ENCODE measurements at places on chromosomes 11 and 22.

GRCh38 chr11:122258446-122259194 lies 142.6 kb upstream of the BLID start:
- DNase-seq = no peak

DNA sequence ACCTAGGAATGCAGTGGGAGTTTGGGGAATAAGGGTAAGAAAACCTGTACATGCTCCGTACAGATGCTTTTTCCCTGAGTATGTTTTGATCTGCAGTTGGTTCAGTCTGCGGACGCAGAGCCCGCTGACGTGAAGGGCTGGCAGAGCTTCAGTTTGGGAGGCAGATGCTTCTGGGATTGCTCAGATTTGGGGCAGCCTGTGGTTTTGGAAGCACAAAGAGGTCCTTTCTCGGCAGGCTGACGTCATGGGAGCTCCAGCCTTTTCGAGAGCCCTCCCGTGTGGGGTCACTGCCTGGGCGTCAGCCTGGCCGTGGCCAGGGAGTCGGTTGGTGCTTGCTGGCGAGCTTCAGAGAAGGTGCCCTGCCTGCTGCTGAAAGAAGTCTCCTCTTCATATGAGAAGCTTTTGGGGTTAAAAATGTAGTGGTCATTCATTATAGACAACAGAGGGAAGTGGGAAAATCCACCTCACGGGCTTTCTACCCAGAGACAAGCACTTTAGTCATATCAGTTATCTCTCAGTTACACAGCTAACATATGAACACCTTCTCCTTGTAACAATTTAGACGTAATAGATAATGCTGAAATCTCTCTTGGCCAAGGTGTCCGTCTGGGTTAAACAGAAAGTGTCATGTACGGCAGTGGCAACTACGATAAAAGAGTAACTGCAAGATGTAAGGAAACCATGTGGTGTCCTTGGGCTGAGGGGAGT lies 26.8 kb downstream of the TPCN2 start:
- DNase-seq = no peak

- DNase-seq = no peak
Observed at GRCh38 chr11:100687054-100687629, at the start of gene ARHGAP42. Gene ARHGAP42, plus strand, starts transcription at chr11:100687288. Its CDS starts 391 bp downstream, at chr11:100687679.

DNA sequence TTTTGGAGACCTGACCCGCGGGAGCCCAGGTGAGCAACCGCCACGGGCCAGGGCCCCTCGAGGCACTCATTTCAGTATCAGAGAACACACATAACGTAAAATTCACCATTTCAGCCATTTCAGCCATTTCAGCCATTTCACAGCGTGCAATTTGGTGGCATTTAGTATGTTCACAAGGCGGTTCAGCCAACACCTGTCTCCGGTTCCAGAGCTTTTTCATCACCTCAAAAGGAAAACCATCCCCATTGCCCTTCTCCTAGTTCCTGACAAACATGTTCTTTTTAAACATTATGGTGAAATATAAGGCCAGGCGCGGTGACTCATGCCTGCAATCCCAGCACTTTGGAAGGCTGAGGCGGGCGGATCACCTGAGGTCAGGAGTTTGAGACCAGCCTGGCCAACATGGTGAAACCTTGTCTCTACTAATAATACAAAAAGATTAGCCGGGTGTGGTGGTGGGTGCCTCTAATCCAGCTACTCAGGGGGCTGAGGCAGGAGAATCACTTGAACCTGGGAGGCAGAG lies 119.3 kb downstream of the KCNQ1 start:
- DNase-seq = no peak

- no peak for DNase-seq
Observed at GRCh38 chr11:126216526-126217305, 5.1 kb downstream of the FAM118B start.

GRCh38 chr11:121654843-121655536 lies 202.2 kb upstream of the SORL1-AS1 start:
- DNase-seq = no peak

- DNase-seq = no peak
Observed at GRCh38 chr11:121352251-121352891, 59.8 kb downstream of the SC5D start.

DNA sequence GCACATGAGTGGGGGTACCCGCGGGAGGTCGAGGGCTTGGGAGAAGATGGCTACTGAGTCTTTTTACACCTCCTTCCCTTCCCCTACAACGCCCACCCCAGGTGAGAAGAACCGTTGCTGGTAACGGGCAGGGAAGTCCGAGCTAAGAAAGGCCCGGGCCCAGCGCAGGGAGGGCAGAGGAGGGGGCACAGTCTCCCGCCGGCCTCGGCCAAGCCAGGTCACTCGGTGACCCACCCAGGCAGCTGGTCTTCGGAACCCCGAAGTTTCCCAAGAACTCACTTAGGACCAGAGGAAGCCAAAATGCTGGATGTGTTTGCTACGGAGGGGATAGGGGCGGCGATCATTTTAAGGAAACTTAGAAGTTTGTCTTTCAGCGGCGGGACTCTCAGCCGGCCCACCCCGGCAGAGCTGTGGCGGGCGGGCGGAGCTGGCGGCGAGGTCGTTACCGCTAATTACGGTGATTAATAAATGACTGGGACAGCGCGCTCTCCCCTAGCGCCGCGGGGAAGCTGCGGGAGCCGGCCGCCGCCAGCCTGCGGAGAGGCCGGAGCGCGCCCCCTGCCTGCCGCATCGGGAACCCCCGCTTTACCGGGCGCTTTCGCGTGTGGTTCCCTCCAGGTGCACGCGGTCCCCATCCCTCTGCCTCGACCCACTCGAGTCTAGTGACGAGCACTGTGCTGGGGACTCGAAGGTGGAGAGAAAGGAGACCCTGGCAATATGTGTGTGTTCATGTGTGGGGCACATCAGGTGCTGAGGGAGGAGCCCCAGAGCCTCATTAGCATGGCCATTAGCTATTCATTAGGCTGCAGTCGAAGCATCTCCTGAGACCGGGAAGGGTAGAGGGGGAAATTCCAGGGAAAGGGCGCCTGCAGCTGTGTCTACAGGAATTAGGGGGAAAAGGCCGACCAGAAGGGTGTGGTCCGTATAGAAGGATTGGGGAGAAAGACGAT lies 945 bp downstream of the ROBO3 start:
- DNase-seq = peak; percentile 64

GRCh38 chr11:128625326-128625725 lies 38.0 kb upstream of the ETS1 start:
- no peak for DNase-seq

DNA sequence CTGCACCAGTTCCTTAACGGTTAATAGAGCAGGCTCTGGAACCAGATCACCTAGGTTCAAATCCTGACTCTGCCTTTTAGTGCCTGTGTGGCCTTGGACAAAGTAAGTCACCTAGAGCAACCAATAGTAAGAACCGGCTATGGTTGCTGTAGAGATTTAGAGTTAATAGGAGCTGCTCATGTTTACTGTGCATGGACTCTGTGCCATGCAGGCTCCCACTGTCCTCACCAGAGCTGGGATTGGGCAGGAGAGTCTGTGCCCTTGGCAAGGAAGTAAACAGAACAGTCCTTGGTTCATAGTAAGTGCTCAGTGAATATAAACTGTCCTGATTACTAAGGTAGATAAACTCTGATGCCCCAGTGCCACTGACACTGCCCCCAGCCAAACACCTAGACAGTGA lies 1.4 kb upstream of the TP53I11 start:
- no peak for DNase-seq

GRCh38 chr11:57310630-57311086 lies 14.1 kb downstream of the TNKS1BP1 start:
- DNase-seq = no peak

- no peak for DNase-seq
Observed at GRCh38 chr11:97574976-97575665, 1185.3 kb downstream of the JRKL start.

DNA sequence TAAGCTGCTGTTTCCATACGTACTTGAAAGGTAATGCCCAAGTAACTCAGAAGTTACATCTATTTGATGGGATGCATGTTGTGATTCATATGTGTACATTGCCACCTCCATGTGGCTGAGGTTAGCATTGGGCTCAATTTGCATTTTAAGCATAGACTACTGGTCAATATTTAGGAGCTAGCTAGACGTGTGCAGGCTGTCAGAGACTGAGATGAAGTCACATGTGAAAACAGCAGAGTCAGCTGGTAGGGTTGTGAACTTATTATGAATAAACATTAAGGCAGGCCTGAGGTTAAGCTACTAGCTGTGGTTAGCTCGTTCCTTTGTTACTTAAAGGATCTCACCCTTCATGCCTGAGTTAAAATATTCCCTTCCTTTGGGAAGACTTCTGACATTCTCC lies 114.5 kb upstream of the MTNR1B start:
- no peak for DNase-seq

DNA sequence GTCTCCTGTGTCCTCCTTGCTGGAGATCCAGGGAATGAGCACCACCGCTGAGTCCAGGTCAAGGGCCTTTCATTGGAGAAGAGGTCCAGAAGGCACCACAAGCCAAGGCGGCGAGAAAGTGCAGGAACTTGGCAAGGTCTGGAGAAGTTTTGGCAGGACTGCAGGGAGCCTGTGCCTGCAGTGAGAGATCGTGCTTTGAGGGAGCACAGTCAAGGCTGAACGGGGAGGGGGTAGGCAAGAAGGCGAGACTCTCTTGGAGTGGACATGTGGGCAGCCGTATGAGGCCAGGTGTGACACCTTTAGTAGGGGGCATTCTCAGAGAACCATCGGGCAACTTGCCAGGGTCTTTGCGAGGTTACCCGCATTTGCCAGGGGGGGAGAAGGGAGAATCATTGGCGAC lies 30.5 kb downstream of the LRRC10B start:
- DNase-seq = no peak

DNA sequence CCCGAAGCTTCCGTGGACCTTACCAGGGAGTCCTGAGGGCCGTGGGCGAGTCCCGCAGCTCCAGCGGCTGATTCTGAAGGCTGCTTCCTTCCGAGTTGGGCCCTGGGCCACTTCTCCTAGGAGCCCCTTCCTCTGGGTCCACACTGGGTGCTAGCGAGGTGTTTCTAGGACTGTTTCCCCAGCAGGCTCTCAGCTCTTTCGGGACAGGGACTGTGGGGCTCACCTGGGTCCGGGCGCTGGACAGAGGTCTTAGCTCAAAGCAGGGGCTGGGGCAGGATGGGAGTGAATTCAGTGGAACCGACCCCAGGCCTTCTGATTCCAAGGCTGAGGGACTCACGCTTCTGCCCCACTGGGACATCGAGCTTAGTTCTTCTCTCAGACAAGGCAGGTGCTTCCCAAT lies 29.3 kb upstream of the CSNK1E start:
- no peak for DNase-seq
